ENCODE measurements at places on chromosomes 1 and 21.

DNA sequence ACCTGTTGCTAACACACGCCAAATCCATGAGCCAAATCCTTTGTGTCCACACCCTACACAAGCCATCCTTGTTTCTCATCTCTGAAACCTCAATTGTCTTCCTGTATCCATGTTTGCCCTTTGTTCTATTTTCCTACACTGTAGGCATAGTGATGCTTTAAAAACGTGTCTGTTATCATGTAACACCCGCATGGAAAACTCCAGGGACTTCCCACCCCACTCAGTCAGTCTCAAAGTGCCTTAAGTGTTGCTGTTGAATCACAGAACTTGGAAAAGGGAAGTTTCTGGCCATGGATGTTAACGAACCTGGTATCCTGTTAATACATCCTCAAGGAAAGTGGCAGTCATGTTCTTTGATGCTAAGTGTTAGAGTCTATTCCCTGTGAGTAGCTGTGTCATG lies 9.7 kb downstream of the OR2T11 start:
- no peak for DNase-seq

GRCh38 chr1:14888374-14888773 lies 265.2 kb upstream of the TMEM51 start:
- no peak for DNase-seq

- DNase-seq: no peak
These were observed 15.0 kb downstream of the IFFO2 start for GRCh38 chr1:18941221-18942141.

DNA sequence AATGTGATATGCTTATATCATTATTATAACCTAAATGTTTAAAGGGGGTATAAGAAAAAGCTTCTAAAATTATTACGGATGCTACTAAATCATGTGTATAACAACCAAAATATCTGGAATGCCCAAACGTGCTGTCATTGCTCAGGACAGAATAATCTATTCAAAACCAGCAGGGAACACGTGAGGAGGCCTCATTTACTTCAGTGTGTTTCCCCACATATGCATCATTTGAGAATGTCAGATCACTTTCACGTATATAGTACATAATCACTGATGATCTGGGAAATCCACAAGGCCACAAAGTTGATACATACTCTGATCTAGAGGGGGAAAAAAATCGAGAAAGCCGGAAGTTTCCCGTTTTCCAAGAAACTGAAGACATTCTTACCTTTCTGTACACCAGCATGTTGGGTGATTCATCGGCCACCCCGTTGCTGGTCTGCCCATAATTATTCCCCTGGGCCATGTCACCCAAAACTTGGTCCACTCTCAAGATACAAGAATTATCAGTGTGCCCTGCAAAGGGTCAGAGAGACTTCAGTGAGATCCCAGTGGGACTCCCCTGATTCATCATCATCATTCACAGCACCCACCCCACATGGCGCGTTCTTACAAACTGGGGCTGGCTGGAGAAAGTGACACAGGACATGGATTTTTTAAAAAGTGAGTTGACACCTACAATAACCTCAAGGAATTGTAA lies 1.5 kb downstream of the RGS7 start:
- no peak for DNase-seq

- no peak for DNase-seq
These were observed 127.5 kb upstream of the RGS1 start for GRCh38 chr1:192448026-192448578.

DNA sequence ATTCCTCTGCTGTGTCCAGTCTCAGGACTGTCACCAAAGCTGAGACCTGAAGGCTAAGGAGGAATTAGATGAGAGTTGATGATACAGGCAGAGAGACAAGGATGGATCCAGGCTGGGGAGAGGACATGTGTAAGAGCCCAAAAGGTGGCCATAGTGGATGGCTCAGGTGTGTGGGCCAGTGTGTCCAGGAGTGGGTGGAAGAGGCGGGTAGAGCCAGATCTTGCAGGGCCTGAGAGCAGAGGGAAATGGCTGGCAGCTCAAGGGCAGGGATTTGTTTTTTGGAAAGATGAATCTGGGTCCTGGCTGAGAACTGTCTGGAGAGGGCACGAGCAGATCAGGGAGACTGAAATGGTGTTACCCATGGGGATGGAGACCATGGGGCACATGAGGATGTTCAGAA lies 38.1 kb downstream of the AZIN2 start:
- DNase-seq: no peak

DNA sequence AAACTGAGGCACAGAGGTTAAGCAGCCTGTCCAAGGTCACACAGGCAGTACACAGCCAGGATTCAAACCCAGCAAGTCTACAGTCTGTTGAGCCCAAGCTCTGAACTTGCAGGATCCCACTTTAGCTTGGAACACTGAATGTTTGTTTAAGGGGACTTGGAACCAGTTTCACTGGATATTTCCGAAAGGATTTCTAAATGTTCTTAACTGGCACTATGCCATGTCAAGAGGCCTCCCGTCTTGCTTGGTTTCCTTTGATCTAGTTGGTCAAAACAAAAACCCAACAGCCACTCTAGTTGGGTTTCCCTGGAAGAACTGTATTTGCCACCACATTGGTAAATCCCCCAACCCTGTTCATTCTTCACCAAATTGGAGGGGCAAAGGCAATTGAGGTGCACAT lies 317.6 kb upstream of the KAZN start:
- DNase-seq: no peak

DNA sequence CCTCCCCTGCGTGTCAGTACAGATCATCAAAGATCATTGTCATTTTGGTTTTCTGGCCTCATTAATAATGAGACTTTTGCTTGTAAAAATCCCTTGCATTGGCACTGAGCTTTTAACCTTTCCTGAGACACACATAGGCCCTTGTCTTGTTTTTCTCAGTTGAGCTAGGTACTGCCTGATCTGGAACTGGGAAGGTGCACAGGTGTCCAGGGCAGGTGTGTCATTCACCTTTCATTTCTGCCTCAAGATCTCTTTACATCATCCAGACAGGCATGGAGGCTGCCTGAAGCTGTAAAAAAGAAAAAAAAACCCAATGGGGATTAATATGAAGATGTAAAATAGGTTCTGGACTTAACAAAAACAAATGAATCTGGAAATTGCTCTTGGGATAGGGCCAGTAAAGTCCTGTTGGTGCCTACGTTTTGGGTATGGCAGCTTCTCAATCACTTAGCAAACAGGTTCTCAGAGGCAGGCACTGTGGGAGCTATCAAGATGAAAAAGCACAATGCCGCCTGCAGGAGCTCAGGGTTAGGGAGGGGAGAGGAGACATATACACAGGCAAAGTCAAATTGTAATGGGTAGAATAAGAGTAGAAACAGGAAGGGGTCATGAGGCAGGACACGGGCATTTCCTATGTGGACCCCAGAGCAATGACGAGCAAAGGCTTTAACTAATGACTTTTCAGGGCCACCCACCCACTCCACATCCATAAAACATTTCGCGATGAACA lies 1.0 kb upstream of the KCNC4 start:
- DNase-seq: no peak

- DNase-seq: no peak
These were observed 8.1 kb downstream of the GPR137B start for GRCh38 chr1:236150311-236150955.

DNA sequence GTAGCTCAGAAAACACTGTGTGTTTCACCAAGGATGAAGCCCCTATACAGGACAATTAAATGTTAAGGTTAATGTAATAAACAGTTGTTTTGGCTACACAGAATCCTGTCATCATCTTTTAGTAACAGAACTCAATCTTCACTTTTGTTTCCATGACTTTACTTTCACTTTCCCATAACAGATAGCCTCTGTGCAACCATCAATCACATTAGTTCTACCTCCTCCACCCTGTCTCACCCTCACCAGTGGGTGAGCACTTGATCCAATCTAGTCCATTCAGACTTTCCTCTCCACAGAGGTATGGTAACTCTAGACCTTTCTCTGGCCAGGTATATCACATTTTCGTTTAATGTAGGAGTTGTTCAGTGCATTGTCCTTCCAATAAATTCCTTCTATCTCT lies 1018.5 kb downstream of the ADGRL2 start:
- no peak for DNase-seq

- DNase-seq: no peak
These were observed 36.1 kb upstream of the FAM131C start for GRCh38 chr1:16109571-16109970.

DNA sequence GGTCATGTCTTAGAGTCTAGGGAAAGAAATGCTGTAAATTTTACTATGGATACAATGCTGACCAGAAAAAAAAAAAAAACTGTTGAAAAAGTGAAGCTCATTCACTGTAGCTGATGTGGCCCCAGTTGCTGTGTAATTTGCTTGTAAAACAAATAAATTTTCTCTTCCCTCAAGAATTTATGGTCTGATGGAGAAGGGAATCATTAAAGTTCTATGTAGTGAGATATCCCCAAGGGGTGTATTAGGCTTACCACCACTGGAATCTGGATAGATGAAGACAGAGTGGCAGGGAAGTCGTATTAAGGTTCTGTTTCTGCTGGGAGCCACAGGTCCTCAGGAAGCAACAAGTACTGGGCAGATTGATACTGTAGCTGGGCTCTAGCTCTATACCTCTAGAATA lies 860.0 kb downstream of the LTN1 start:
- DNase-seq: no peak

DNA sequence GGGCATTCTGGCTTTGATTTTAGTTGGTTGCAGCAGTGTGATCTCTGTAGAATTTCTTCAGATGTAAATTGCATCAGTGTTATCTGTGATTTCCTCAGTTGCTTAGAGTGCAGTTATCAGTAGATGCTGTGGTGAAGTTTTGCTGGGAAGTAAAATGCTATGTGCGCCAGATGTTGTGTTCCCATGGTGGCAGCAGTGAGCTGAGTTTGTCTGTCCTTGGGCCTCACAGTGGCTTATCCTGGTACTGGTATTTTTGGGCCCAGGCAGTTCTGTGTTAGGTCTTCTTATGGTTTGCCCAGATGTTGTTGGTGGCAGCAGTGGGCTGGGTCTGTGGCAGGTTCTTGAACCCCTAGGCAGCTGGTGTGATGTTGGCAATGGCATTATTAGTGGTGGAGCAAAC lies 1242.1 kb downstream of the PLA2G4A start:
- DNase-seq: no peak

GRCh38 chr1:14113841-14114567 lies 414.0 kb downstream of the PRDM2 start:
- DNase-seq: no peak

DNA sequence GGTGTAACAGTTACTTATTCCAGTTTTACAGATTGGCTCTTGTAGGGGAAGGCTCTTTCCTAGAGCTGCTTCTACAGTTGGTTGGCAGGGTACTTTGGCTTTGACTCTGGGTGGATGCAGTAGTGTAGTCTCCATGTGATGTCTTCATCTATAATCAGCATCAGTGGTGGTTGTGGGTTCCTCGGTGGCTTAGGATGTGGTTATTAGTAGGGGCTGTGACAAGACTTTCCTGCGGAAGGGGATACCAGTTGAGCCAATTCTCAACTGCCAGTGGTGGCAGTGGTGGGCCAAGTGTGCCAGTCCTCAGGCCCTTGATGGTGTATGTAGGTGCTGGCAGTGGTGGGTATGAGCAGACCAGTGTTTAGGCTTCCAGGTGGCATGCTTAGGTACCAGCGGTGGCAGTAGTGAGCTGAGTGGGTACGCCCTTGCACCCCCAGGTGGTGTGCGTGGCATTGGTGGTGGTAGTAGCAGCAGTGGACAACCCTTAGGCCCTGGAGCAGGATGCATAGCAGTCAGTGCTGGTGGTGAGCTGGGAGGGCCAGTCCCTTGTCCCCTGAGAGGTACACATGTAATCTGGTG lies 27.2 kb upstream of the KLF18 start:
- no peak for DNase-seq

GRCh38 chr1:33943978-33944377 lies 80.1 kb downstream of the HMGB4 start:
- DNase-seq: no peak

DNA sequence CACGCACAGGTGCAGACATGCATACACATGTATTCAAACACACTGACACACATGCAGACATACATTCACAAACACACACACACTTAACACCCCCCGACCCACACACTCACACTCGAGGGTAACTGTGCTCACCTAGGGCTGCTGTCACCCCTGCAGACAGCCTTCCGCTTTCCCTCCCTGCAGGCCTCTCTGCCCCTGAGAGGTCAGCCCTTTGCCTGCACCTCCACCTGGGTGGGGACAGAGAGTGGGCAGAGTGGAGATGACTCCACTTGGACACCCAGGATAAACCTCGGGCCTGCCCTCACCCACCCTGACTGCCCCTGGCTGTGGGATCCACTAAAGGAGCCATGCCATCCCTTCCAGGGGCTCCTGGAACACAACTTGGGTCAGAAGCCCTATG lies 264.3 kb downstream of the PTPRU start:
- DNase-seq: no peak

- no peak for DNase-seq
These were observed 17.5 kb downstream of the AGL start for GRCh38 chr1:99867682-99868081.

DNA sequence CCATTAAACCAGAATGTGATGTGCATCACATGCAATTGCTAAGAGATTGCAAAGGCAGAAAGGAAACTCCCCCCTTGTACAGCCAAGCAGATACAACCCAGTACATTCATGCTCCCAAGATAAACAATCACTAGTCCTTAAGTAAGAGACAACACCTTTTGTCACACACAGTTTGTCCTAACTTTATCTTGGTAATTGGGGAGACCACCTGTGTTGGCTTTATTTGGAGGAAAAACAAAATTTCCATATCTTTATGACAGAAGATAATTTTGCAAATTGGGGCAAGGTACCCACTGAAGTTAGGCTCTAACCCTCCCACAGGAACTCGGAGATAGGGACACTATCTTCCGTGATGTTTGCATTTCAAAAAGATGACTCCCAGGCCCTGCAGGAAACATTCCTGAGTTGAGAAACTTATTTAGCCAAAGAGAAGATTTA lies 175.0 kb upstream of the TNR start:
- DNase-seq: no peak

- DNase-seq: no peak
These were observed 45.5 kb downstream of the UCHL5 start for GRCh38 chr1:193013707-193014106.

- DNase-seq: no peak
These were observed 5.9 kb downstream of the VSIG8 start for GRCh38 chr1:159856576-159856975.

- no peak for DNase-seq
These were observed 2.3 kb upstream of the LCE1A start for GRCh38 chr1:152824964-152825363.

DNA sequence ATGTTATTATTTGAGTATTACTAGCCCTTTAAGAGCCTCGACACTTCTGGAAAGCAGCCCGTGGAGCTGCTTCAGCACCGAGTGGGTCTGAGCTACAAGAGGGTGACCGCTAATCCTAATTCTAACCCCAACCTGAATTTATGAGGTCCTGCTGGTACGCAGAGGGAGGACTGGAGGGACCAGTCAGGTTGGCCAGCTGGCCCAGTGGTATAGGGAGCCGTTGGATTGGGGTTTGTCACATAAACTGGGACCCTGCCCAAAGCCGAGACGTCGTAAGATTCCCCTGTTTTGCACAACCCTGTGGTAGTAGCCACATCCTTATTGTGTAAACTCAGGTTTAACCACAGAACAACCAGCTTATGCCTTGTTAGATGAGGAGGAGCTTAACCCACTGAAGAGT lies 60.8 kb upstream of the F3 start:
- DNase-seq: no peak

DNA sequence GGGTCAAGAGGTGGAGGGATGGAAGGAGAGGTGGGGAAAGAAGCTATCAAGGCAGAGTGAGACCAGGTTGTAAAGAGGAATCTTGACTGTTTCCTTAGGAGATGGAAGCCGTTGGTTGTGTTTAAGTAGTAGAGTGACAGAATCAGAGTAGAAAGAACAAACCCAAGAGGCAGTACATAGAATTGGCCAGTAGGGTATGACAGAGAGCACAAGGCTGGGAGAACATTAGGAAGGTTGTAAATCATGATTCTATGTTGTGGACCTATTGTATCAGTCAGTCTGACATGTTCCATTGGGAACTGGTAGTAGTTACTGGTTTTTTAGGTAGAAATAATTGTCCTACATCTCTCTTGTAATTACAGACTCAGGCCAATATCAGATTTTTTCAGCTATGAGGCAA lies 486.9 kb upstream of the USP24 start:
- no peak for DNase-seq

Measured in stimulated activated CD4-positive, alpha-beta T cell treated with anti-CD3 and anti-CD28 coated beads, Interleukin-2, amount 100 ng/mL, for 4 hours (primary cell).